ENCODE measurements at places on chromosomes 1 and 21.

- DNase-seq: no peak
Measured at GRCh38 chr1:73026114-73026513, 743.8 kb upstream of the NEGR1 start.

- DNase-seq: no peak
Measured at GRCh38 chr1:203450479-203451149, 25.0 kb upstream of the PRELP start.

GRCh38 chr1:161511018-161511755, 5.9 kb downstream of the FCGR2A start:
- DNase-seq: no peak

DNA sequence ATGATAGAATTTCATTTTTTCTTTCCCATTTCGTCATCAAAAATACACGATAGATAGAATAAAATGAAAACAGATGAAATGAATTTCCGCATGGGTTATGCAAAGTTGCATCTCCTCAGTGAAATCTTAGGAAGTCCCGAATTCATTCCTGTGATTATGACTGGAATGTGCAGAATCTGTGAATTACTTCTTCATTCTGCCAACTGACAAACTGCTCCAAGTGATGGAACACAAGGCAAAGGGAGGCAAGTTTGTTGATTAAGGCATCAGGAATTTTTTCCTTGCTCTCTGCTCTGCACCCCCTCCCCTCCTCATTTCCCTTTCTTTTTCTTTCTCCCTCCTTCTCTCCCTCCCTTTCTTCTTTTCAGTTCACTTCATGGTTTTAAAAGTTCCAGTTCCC, 37.0 kb upstream of the ADGRL4 start:
- DNase-seq: peak; percentile 93

DNA sequence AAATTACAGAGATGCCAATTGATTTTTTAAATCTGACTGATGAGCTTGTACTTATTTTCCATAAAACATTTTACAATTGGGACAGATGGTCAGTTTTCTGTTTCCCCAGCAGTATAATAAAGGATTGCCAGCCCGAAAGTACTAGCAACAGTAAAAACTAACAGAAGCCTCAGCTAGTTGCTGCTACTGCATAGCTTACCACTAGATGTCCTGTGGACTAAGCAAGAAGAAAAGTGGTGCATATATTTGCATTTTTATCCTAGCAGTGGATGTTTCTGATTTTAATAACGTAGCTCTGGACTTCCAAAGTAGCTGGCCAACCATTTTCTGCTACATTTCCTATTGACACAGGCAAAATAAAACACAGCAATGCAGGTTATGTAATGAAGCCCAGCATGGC, 241.5 kb downstream of the BARHL2 start:
- peak; percentile 2 for DNase-seq

GRCh38 chr21:28193189-28193588, 799.5 kb downstream of the LTN1 start:
- no peak for DNase-seq

DNA sequence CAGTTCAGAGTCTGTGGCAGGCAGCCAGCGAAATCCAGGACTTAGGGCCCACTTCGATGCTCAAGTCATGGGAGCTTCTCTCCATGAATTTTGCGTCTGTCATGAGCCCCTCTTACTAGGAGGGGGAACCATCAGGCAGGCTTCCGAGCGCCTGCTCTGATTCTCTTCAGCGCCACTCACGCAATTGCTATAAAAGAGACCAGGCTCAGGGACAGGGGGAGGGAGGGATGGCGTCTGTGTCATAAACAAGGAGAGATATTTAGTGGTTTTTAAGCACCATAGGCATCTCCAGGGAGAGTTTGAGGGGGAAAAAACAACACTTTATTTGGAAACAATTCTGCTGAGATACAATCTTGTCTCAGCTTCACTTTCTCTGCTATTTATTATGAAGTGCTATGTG, 60.6 kb downstream of the NAV1 start:
- DNase-seq: peak; percentile 79

GRCh38 chr1:115839679-115840237, 1.2 kb downstream of the NHLH2 start:
- no peak for DNase-seq

DNA sequence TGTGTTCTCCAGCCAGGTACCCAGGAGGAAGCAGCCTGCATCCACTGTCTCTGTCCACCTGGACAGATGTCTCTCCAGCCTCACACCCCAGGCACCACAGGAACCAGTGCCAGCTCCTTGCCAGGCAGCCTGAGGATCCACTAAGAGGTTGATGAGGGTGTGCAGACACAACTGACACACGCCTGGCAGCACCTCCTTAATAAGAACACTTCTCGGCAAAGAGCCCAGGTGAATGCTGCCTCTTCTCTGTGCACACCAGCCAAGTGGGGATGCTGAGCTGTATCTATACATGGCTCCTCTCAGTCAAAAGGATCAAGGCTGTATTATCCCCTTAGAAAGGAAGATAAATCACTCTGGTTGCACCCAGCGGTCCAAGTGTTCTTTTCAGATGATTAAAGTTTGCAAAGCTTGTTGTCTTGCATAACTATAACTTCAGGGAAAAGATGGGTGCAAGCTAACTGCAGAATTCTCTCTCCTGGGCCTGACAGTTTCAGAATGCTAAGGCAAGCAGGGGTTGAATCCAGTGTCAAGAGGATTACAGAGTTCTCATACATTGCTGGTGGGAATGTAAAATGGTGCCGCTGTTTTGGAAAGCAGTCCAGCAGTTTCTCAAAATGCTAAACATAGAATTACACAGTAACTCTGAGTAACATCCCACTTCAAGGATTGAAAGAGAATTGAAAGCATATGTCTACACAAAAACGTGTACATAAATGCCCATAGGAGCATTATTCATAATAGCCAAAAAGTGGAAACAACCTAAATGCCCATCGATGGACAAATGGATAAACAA, 3.7 kb upstream of the CAPN8 start:
- DNase-seq: no peak

GRCh38 chr1:25774206-25774803, 25.7 kb upstream of the SELENON start:
- no peak for DNase-seq

GRCh38 chr1:78497201-78497600, 6.4 kb downstream of the PTGFR start:
- DNase-seq: peak; percentile 57

GRCh38 chr1:180168786-180169639, 14.3 kb downstream of the QSOX1 start:
- peak; percentile 47 for DNase-seq

DNA sequence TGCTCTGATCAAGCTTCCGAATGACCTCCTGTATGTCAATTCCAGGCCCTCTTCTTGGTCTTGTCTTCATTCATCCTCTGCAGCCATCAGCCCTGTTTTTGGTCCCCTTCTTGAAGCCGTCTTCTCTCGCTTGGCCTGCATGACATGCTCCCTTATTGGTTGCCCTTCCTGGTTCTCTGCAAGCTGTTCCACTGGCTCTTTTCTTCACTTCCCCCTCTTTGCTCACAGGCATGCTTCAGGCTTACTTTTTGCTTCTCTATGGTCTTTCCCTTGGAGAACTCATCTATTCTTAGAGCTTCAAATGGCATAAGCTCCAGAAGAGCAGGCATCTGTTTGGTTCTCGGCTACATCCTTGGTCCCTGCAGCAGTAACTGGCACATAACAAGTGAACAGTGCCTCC, 38.8 kb downstream of the PDPN start:
- DNase-seq: no peak

- no peak for DNase-seq
Measured at GRCh38 chr21:23607782-23608431, 1999.4 kb downstream of the MRPL39 start.

GRCh38 chr1:90964444-90965035, 57.3 kb downstream of the ZNF644 start:
- DNase-seq: peak; percentile 26

DNA sequence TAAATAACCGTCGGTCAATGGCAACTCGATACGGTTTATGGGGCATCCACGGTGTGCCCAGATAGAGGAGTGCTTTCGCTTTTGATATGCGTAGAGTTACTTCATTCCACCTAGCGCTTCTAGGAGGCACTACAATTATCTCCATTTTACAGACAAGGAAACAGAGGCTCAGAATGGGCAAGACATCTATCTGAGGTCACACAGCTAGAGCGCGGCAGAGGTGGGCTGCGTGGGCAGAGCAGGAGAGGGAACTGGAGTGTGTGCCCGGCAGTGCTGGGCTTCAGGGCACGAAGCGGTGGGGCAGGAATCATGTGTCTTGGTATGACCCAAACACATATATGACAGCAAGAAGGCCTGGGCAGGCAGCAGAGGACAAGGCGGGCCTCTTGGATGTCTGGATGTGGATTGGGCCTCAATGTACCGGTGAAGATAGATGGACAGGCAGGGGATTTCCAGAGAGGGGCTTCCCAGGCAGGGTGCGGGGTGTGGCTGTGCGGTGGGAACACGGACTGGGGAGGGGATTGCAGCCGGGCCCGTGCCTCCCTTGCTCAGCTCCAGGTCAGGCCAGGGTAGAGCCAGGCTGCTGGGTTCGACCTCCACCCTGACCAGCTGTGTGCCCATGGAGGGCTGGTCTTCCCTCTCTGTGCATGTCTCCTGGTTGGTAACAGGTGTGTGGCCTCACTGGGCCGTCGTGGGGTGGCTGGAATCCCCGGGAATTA, 21.2 kb downstream of the TP73 start:
- no peak for DNase-seq

GRCh38 chr1:172089768-172090510, 248.6 kb downstream of the DNM3 start:
- peak; percentile 51 for DNase-seq

- DNase-seq: peak; percentile 53
Measured at GRCh38 chr1:81298266-81298665, 502.5 kb upstream of the ADGRL2 start.

DNA sequence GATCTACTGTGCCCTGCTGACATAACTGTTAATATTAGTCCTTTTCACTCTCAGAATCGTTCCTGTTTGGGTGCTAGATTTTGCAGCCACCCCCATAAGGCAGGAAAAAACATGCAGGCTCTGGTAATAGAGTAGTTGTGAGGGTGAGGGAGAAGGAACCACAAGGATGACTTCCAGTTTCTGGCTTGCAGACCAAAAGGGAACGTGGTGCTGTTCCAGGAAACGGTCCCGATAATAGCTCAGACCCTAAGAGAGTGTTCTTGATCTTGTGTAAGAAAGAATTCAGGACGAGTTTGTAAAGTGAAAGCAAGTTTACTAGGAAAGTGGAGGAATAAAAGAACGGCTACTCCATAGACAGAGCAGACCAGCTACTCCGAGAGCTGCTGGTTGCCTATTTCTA, 50.7 kb upstream of the RHOU start:
- DNase-seq: no peak

DNA sequence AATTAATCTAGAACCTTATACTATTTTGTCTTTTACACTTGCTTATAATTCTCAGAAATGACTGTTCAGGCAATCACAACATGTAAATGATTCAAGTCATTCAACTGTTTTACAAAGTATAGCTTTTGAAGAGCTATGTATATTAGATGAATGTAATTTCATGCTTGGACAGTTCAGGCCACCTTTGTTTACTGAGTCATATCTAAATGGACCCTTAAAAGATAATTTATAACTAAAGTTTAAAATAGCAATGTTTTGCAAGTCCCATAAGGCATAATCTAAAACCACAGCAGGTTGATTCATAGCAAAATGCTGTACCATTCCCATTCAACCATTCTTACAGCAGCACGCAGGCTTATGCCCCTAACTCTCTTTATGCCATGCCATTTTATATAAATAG, 64.8 kb downstream of the PIK3R3 start:
- no peak for DNase-seq

DNA sequence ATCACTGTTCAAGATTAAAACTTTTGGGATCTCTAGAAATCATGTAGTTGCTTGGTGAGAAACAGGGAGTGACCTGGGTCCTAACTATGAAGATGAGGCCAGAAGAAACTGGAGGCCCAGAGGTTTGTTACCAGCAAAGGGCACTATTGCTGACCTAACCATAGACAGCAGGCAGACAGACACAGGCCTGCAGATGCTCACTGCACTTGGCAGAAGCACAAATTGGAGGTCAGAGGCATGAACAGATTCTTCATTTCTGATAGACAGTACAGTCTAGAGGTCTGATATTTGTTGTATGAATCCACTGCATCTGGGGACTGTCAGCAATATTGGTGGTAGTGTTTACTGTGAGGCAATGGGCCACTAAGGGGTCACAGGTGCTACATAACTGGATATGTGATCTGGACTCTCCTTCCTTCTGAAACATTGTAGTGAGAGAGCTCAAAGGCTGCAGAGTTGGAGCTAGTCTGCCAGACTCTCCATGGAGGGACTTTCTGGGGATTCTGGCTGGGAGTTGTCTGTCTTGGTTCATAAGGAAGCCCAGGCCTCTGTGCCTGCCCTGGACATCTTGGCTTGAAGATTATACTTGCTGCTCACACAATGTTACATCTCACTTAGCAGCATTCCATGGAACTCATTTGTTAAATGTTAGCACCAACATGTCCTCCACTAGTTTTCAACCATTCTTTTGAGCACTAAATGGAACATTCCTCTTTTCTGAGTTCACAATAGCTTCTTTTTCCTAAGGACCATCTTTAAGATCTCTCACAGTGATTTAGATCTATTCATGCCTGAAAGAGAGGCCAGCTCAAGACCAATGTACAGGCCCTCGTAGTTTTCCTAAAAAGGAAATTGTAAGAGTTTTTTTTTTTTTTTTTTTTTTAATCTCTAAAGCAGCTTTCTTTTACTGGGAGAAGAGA, 26.9 kb upstream of the CCN1 start:
- no peak for DNase-seq

GRCh38 chr1:74611887-74612286, 61.7 kb downstream of the ERICH3 start:
- DNase-seq: no peak

DNA sequence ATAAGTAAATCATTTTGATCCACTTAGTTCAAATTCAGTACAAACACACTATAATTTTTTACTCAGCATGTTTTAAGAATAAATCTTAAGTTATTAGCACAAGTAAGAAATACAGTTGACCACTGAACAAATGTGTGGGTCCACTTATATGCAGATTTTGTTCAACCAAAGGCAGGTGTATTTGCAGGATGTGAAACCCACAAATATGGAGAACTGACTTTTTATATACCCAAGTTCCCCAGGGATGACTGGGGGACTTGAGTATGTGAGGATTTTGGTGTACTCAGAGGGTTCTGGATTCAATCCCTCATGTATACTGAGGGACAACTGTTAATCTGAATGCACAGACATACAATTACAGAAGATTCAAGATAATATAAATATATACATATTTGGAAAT, 25.7 kb upstream of the ERICH3 start:
- no peak for DNase-seq

- peak; percentile 92 for DNase-seq
Measured at GRCh38 chr21:32256873-32257620, 21.8 kb downstream of the MIS18A start.

DNA sequence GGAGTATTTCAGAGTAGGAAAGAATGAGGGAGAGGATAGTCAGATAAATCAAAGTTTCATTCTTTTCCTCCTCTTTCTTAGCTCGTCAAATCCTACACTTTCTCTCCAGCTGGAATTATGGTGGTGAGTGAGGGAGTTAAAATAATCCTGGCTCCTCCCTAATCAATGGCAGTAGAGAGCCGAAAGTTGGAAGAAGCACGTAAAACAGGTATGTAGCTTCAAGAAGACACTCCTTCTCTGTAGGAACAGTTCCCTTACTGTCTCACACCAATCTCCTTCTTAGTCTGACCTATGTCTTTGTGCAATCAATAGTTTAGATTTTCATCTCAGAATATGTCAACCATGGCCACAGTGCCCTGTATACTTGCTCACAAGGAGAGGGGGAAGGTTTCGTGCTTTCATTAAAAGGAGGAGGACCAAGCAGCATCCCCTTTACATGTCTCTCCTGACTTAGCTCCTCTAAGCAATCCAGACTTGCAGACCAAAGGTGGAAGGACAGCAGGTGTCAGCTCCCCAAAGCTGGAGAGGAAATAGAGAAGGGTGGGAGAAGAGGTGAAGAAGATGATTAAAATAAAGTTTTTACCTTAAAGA, 878 bp downstream of the MINDY1 start:
- DNase-seq: no peak

GRCh38 chr1:246795906-246796694, 71.9 kb downstream of the SCCPDH start:
- no peak for DNase-seq

Measured in fibroblast of skin of scalp (primary cell).